ENCODE measurements at places on chromosomes 3 and 15.

DNA sequence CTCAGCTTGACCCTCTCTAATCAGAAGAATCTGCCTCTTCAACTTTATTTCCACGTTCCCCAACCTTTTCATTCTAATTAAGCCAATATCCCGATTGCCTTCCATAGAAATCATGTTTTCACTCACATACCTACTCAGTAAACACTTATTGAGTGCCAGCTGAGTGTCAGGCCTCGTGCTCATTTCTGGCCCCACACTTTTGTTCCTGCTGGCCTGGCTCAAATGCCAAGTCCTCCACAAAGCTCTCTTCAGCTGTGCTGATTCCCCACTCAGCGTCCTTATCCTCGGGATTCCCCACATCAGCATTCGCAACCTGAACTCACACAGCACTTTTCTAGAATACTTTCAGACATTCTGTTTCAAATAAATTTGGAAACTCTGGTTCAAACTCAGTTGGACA is 68.9 kb downstream of the THBS1 start:
- DNase-seq: no peak

- no peak for DNase-seq
Observed at GRCh38 chr3:113148284-113148683, 63.1 kb upstream of the BOC start.

DNA sequence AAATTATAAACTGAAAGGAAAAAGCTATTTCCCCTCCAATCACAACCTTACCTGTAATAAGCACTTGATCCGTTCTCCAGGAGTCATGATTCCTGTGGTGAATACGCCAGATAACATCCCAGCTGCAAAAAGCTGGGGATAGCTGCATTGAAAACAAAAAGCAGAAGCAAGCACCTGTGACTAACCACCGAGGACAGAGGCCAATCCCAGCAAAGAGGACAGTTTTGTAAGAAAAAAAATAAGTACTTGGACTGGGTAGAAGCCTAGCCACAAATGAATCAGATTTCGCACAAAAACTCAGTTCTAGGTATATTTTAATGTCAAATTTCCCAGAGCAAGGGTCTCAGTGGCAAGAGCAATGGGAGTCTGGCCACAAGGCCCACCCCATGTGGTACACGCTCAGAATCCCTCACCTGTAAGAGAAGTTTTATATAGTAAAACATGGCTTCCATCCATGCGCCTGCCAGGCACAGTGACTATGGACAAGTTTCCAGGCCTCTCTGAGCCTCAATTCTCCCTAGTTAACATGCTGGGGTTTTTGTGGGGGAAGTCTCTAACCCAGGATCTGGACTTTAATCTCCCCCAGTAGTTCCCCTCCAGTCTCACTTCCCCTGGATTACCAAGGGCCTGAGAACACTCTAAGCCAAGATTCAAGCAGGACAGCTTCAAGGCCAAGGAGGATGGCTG is 19.2 kb downstream of the SLC25A20 start:
- DNase-seq: no peak

DNA sequence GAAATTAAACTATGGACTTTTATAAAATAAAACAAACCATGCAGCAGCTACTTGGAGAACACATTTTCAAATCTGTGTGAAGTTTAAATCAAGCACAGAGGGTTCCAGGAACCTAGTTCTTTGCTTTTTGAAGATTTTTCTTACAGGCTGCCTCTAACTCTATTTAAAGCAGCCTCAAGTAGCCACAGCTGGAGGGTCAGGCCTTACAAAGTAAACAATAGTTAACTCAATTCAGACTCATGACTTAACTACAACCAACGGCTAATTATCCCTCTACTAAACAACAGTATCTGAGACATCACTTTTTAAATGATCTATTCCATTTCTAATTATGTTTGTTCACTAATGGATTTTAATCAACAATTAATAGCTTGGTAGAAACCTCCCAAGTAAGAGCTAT is 9.8 kb downstream of the LRIG1 start:
- DNase-seq: no peak

GRCh38 chr3:136753326-136753939 is 1.3 kb upstream of the STAG1 start:
- no peak for DNase-seq

DNA sequence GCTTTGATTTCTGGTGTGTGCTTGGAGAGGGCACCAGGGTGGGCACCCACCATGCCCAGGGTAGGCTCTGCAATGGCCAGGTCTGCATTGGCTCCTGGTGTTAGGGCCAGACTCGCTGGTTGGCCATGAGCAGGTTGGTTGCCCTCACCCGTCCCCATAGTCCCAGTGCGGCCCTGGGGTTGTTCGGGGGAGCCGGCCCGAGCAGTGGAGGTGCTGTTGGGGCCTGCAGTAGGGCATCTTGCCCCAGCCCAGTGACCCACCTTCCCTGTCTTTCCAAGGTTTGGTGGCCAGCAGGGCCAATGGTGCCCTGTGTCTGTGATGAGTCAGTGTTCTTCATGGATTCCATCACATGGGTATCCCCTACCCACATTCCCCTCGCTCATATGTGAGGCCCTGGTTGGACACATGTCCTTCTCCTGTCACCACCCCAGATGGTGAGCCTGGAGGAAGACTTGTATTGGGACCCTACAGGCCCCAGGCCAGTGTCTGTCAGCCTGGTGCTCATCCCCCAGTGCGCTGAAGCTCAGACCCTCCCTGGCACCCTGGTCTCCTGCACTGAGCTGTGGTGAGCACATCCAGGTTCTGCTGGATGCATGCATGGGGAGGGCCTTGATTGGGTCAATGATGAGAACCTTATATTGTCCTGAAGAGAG is 190.1 kb downstream of the UBE3A start:
- DNase-seq: peak; percentile 4

DNA sequence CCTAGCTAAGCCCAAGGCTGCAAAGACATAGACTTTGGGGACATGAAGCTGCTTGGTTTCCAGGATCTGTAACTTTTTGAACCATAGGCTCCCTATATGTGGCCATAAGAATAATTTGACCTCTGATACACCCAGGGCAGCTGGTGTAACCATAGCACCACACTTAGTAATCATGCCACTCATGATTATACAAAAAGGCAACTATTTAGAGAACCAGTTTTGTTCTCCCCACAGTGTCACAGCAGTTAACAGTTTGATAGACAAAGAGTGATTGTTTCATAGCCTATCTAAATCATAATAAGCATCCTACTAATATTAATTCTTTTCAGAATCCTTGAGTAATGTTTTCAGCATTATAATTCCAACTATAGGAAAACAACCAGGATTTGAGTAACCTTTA is 334.9 kb downstream of the NEK10 start:
- DNase-seq: no peak

DNA sequence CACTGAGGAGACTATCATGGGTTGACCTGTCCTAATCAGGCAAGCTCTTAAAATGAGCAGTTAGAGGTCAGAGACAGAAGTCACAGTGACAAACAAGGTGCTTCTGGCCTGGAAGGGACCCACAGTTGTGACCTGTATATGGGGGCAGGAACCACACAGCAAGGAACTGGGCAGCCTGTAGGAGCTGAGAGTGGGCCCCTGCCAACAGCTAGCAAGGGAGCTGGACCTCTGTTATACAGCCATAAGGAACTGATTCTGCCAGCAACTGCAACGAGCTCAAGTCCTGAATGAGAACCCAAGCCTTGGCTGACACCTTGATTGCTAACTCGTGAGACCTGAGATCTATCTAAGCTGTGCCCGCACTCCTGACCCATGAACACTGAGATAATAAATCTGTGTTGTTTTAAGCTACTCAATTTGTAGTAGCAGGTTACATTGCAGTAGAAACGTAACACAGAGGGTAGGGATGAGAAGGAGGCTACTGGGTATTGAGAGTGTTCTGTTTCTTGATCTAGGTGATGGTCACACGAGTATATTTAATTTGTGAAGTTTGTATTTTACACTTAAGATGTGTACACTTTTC is 44.5 kb upstream of the MAGI1 start:
- no peak for DNase-seq

DNA sequence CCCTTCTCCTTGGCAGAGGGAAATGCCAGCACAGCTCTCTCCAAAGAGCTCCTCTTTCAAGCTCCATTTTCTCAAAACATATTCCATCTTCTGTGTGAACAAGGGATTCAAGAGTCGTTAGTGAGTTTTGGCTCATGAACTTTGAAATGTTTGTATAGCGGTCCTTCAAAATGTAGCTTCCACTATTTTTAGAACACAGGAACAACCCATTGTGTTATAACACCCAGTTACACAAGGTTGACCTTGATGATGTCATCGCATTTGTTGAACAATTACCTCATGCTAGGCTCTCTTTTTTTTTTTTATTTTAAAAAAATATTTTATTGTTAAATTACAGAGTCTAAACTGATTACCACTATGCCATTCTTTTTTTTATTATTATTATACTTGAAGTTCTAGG is 251.7 kb downstream of the THSD4 start:
- no peak for DNase-seq

DNA sequence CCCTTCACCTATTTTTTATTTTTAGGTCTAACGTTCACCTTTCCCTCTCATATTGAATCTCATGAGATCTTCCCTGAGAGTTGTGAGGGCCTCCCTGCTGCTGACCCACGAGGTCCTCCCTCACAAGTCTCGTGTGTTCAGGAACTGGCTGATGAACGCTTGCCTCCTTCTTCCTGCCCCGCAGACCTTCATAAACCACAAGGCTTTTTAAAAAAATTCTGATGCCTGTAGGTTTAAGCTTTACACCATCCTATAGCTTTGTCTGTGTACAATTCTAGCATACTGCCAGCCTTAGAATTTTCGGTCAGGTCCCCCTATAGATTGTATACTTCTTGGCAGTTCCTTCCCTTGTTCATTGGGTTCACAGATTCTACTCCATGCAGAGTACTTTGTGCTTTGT is 50.5 kb downstream of the CHST2 start:
- DNase-seq: no peak

GRCh38 chr15:51180011-51180410 is 85.3 kb upstream of the TNFAIP8L3 start:
- no peak for DNase-seq

- no peak for DNase-seq
Observed at GRCh38 chr3:54999159-54999558, 71.3 kb upstream of the LRTM1 start.

- DNase-seq: no peak
Observed at GRCh38 chr3:49673121-49673714, 933 bp upstream of the APEH start.

- DNase-seq: no peak
Observed at GRCh38 chr15:94417501-94418293, 186.3 kb downstream of the MCTP2 start.

DNA sequence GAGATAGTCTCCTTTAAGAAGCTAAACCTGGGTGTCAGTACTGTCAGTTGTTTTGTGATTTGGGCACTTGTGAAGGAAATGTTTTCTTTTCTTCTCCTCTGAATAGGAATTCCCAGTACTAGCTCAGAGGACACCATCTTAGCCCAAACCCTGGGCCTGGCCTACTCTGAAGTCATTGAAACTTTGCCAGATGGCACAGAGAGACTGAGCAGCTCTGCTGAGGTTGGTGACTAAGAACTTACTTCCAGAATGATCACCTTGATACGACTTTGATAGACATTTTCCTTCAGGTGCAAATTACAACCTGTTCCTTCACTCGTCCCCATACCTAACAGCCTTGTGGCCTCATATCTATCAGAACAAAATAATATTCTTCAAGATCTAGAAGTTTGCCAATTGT is 100.2 kb downstream of the LARS2 start:
- no peak for DNase-seq

DNA sequence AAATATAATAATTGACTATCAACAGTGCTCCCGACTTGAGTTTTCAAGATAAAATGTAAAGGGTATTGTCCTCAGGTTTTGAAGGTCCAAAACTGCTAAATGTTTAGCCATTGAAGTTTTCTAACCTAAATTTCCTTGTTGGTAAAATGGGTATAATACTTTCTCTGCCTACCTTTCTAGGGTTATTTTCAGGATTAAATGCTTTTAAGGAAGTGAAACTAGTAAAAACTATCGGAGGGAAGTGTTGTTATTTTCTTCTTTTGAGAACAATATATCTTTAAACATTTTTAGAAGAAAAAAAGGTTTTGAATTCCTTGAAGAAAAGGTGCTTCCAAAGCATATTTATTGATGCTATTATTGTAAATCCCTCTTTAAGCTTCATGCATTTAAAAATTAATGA is 67.3 kb downstream of the FILIP1L start:
- DNase-seq: no peak

- no peak for DNase-seq
Observed at GRCh38 chr3:27713435-27714145, 8.5 kb downstream of the EOMES start.

- peak; percentile 33 for DNase-seq
Observed at GRCh38 chr3:126146525-126147146, 33.8 kb downstream of the ALDH1L1 start.

DNA sequence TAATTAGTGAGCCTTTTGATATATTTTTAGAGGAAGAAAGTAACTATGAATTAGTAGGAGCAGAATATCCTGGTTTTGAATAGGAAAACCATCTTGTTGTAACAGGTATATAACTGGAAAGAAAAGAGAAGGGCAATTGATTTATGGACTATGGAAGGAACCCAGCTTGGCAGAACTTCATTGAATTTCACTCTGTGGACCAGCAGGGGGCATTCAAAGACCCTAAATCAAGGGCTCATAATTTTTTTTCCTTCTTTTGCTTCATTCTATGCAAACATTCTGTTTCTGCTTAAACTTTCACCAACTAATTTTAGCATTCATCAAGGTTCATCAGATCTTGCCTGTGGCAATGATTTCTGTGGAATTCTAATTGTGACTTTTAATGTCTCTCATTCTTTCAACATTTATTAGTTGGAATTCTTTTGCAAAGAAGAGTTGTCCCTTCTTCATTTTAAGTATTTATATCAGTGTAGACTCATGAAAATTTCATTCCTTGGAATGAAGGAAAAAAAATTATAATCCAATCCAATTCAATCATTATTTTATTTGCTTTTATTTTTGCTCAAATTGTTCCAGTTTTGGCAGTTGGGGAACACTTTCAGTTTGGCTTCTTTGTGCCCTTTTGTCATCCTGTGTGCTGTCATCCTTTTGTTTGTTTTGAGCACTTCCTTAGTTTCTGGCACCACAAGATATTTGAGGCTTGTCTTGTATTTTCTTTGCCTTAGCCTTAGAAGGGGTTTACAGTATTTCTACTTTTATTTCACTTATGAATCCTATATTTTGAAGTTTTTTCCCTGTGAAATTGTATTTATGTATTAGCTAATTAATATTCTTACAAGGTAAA is 30.4 kb downstream of the NXPE3 start:
- no peak for DNase-seq

- DNase-seq: no peak
Observed at GRCh38 chr3:127419182-127419581, 131.3 kb upstream of the PRR20G start.

- no peak for DNase-seq
Observed at GRCh38 chr15:94125698-94126097, 105.7 kb upstream of the MCTP2 start.

- DNase-seq: no peak
Observed at GRCh38 chr3:170697131-170697530, 111.3 kb upstream of the SLC7A14 start.

Measured in psoas muscle (tissue), 8 donors.